GM23338 (cell line): ENCODE measurements at places on chromosomes 6 and 20. TPM values are rescaled to one million over a fixed set of nuclear protein-coding genes. Genes with fewer than 3 reads are reported as not detected.

KCNB1 gene
- 0.28 and 0.50 TPM in 2 replicates for total RNA-seq

LY6G6F gene
- not detected in 2 replicates for total RNA-seq

BPIFB4 gene
- not detected in 2 replicates for total RNA-seq

DZANK1 gene
- 6.7 and 8.3 TPM in 2 replicates for total RNA-seq

NKAIN2 gene
- 1.1 TPM in 1 of 2 replicates, not detected in the other for total RNA-seq

MACROD2 gene
- total RNA-seq, result 2.0 and 2.8 TPM in 2 replicates

GTSF1L gene
- total RNA-seq, result not detected in 2 replicates

ACSS1 gene
- 2.7 and 4.1 TPM in 2 replicates for total RNA-seq

WFDC6 gene
- not detected in 2 replicates for total RNA-seq

GRCh38 chr6:94636780-94637385 is 940.5 kb upstream of the MANEA start:
- H3K27ac ChIP-seq, result no peak overlapping the region
- no peaks in the 10 kb centered on the region for H3K36me3 ChIP-seq
- H3K4me3 ChIP-seq, result no peak overlapping the region
- H3K4me1 ChIP-seq, result no peaks in the 10 kb centered on the region
- DNase-seq, result peak; percentile 67

- DNase-seq, result no peak
- H3K27me3 ChIP-seq, result no peaks in the 10 kb centered on the region
- H3K4me1 ChIP-seq, result peaks cover 7% of the 10 kb centered on the region
- H3K4me3 ChIP-seq, result no peak overlapping the region
- H3K27ac ChIP-seq, result no peak overlapping the region
These were observed 64.5 kb upstream of the PMEPA1 start for GRCh38 chr20:57774111-57774880.

- peaks cover 4% of the 10 kb centered on the region; the same call in 1 of the 2 replicates for H3K4me1 ChIP-seq
- no peak overlapping the region for H3K27ac ChIP-seq
- H3K36me3 ChIP-seq, result peaks cover 7% of the 10 kb centered on the region; the same call in 1 of the 2 replicates
- H3K4me3 ChIP-seq, result no peak overlapping the region
- DNase-seq, result no peak
These were observed 657.5 kb upstream of the GJE1 start for GRCh38 chr6:141475259-141475658.

GRCh38 chr20:42862446-42862845 is 327.3 kb downstream of the PTPRT start:
- no peak overlapping the region for H3K4me3 ChIP-seq
- no peaks in the 10 kb centered on the region; the same call in none of the 2 replicates for H3K36me3 ChIP-seq
- no peak overlapping the region for H3K27ac ChIP-seq
- H3K27me3 ChIP-seq, result no peaks in the 10 kb centered on the region
- H3K4me1 ChIP-seq, result no peaks in the 10 kb centered on the region

DNA sequence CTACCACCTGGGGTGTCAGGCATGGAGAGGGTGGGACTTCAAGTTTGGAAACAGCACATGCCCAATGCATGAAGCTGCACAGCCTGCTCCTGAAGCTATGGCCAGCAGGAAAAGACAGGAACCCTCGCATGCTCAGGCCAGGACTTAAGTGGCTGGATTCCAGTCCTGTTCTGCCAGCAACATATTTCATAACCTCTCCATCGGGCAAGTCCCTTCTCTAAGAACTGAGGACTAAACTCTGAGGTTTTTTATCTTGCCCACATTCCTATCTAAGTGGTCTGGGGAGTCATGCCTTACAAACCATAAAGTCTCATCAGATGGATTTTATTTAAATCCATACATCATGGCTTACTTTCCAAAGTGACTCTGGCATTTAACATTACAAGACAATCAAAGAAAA is 27.5 kb upstream of the AGPAT4 start:
- no peak overlapping the region for H3K4me3 ChIP-seq
- H3K27ac ChIP-seq, result no peak overlapping the region
- DNase-seq, result no peak
- no peaks in the 10 kb centered on the region for H3K27me3 ChIP-seq

DNA sequence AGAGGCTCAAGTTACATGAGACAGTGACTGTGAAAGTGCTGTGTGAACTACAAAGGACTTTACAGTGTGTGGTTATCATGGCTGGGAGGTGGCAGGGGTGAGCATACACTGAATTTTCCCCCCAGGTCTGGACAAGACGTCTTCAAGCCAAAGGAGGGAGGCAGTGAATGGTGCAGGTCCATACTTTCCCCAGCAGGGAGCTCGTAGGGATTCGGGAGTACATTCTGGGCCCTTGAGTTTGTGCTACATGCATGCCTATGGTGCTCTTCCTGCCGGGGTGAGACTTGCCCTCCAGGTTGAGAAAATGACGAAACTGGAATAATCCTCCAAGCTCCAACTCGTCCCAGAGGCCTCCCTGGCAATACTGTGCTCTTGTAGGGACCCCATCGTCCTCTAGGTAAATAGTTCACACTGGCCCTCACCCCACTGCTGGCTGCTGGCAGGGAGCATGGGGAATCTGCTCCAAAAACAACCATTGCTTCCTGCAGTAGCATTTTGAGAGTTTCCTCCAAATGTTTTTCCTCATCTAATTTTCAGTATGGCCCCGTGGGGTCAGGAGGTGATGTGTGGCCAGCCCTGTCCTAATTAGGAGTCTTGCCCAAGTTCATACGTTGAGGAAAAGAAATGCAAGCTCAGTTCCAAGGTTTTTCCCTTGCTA is 57.6 kb downstream of the ZNF831 start:
- H3K4me1 ChIP-seq, result peaks cover 16% of the 10 kb centered on the region
- peaks cover 27% of the 10 kb centered on the region for H3K27me3 ChIP-seq
- peak; percentile 53 for DNase-seq
- H3K36me3 ChIP-seq, result no peaks in the 10 kb centered on the region
- no peak overlapping the region for H3K27ac ChIP-seq

GRCh38 chr20:47108994-47109393 is 214.4 kb downstream of the EYA2 start:
- no peak for DNase-seq
- H3K27ac ChIP-seq, result no peak overlapping the region
- no peaks in the 10 kb centered on the region for H3K27me3 ChIP-seq
- H3K4me1 ChIP-seq, result no peaks in the 10 kb centered on the region
- H3K4me3 ChIP-seq, result no peak overlapping the region

DNA sequence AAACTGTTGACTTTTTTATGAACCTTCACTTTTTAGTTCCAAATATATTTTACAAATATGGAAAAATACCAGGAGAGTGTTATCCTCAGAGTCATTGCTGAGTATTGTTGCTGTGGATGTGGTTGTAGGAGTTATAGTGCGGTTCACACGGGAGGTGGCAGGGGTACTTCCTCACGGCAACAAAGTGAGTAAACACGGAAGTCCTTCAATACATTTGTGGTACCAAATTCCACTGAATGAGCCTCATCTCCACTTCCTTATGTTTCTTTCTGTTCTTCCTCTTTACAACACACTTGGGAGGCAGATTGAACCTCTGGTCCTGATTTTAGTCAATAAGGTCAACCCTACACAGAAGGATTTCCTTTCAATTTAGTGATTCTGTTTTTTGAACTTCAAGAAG is 371.8 kb downstream of the BTBD3 start:
- H3K27me3 ChIP-seq, result no peaks in the 10 kb centered on the region
- no peak overlapping the region for H3K27ac ChIP-seq
- no peaks in the 10 kb centered on the region for H3K36me3 ChIP-seq
- no peak for DNase-seq

DNA sequence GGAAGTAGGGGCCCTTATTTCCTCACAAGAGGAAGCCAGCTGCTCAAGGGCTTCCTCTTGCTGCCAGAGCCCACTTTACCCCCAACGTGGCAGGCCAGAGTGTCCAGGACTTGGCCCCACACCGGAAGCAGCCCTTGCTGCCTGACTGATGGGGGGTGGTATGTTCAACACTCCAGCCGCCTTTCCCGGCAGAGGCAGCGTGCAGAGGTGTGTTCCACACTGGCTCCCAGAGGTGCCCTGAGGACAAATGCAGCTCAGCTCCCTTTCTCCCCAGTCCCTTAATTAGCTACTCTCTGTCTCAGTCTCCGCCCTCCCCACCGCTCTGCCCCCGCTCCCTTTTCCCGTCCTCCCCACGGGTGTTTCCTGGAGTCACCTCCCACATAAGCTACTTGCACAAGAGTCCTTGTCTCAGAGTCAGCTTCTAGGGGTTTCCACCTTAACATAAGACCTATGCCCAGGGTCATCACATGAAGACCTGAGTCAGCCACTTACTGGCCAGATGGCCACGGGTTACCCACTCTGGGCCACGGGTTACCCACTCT is 61.7 kb upstream of the SHLD1 start:
- no peaks in the 10 kb centered on the region for H3K36me3 ChIP-seq
- no peaks in the 10 kb centered on the region for H3K27me3 ChIP-seq
- no peak overlapping the region for H3K27ac ChIP-seq
- H3K4me3 ChIP-seq, result no peak overlapping the region

GRCh38 chr20:37192137-37192854 is 12.9 kb upstream of the MROH8 start:
- peak overlapping the region; percentile 73; the same call in 1 of the 2 replicates for H3K27ac ChIP-seq
- peaks cover 19% of the 10 kb centered on the region; the same call in 1 of the 2 replicates for H3K4me1 ChIP-seq
- peaks cover 6% of the 10 kb centered on the region; the same call in 1 of the 2 replicates for H3K36me3 ChIP-seq
- H3K4me3 ChIP-seq, result no peak overlapping the region

DNA sequence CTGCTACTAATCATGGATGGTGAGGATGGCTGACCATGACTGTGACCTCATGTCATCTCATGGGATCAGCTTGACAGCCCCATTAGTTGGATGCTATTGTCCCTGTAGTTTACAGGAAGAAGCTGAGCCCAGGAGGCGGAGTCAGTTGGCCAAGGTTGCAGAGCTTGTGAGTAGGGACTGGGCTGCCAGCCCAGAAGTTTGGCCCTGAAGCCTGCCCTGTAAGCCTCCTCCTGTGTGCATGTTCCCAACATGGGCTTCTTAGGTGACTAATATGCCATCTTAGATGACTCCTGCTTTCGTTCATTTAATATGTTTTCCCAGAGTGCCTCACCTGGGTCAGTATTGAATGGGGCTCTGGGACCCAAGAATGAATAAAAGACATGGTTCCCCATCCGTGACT is 6.9 kb downstream of the EDN3 start:
- DNase-seq, result no peak
- no peaks in the 10 kb centered on the region for H3K36me3 ChIP-seq
- no peak overlapping the region for H3K27ac ChIP-seq
- peaks cover 20% of the 10 kb centered on the region for H3K27me3 ChIP-seq
- H3K4me1 ChIP-seq, result no peaks in the 10 kb centered on the region
- no peak overlapping the region for H3K4me3 ChIP-seq

DNA sequence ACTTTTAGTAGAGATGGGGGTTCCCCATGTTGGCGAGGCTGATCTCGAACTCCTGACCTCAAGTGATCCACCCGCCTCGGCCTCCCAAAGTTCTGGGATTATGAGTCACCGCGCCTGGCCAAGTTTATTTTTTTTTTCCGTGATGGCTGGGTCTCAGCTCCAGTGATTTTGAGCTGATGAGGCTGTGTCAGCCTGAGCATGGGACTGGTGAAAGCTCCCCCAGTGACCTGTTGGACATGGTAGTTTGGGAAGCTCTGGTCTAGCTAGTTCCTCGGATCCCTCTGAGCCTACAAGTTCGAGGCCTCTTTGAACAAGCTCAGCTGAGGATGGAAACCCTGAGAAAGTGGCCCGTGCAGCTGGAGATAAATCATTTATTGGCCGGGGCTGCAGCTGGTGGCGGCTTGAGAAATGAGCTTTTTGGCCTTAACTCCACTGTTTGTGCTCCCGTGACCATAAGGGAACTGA is 126.8 kb downstream of the SNX5 start:
- H3K4me3 ChIP-seq, result no peak overlapping the region
- H3K36me3 ChIP-seq, result no peaks in the 10 kb centered on the region
- H3K4me1 ChIP-seq, result peaks cover 10% of the 10 kb centered on the region
- DNase-seq, result no peak

GRCh38 chr6:119322715-119323350 is 26.7 kb downstream of the MAN1A1 start:
- DNase-seq, result no peak
- no peak overlapping the region for H3K27ac ChIP-seq
- H3K4me1 ChIP-seq, result no peaks in the 10 kb centered on the region
- no peaks in the 10 kb centered on the region for H3K27me3 ChIP-seq
- H3K36me3 ChIP-seq, result no peaks in the 10 kb centered on the region
